ENCODE measurements at places on chromosomes 7 and 10.

GRCh38 chr10:93305122-93305521, 177.0 kb downstream of the MYOF start:
- DNase-seq = no peak

DNA sequence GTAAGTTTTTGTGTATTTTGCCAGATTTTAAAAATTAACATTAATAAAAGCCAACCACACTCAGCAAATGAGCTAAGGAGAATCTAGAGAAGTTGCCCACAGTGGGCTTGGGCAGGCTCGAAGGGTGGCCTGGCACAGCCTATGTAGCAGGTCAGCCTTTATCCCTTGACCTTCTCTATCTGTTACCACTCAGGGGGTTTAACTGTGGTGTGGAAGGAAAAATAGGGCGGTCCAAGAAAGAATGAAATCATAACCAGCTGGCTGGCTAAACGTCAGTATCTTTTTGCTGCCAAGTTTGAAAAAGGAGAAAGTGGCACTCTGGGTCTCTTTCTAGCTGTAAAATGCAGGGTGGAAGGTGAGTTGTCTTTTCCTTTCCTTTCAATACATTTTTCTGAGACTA, 130.3 kb upstream of the ASAH2 start:
- DNase-seq = no peak

- DNase-seq = peak; percentile 46
These were observed 870 bp downstream of the FZD1 start for GRCh38 chr7:91264924-91265681.

- DNase-seq = no peak
These were observed 6.1 kb downstream of the GET4 start for GRCh38 chr7:882336-883035.

DNA sequence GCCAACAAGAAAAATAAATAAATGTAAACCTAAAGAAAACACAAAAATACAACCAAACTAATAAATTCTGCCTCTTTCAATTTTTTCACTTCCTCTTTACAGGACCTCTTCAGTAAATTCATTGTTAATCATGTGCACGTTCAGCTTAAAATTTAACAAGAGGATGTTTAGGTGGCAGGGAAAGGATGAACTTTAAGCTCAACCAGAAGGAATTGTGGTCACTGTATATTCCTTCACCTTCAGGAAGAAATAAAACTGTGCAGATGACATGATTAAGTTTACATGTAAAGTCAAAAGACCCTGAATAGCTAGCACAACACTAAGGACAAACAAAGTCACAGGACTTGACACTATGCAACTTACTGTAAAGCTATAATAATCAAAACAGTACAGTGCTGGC, 33.0 kb downstream of the KIF5B start:
- no peak for DNase-seq

- DNase-seq = no peak
These were observed 14.5 kb downstream of the HIPK2 start for GRCh38 chr7:139763330-139763729.

GRCh38 chr10:37476285-37476684, 350.9 kb downstream of the ANKRD30A start:
- DNase-seq = no peak

DNA sequence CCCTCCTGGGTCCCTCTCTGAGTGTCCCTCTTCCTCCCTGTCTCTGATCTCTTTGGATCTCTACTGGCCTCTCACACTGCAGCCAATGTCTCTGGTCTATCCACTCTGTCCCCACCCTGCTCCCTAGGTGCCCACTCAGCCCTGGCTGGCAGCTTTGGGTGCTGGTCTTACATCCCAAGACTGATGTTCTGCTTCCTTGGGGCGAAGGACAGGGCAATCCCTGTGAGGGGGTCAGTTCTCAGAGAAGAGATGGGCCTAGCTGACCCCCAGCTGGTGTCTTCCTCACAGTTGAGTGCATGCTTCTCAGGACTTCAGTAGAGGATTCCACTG, 51.7 kb upstream of the CAMK2B start:
- DNase-seq = peak; percentile 4

DNA sequence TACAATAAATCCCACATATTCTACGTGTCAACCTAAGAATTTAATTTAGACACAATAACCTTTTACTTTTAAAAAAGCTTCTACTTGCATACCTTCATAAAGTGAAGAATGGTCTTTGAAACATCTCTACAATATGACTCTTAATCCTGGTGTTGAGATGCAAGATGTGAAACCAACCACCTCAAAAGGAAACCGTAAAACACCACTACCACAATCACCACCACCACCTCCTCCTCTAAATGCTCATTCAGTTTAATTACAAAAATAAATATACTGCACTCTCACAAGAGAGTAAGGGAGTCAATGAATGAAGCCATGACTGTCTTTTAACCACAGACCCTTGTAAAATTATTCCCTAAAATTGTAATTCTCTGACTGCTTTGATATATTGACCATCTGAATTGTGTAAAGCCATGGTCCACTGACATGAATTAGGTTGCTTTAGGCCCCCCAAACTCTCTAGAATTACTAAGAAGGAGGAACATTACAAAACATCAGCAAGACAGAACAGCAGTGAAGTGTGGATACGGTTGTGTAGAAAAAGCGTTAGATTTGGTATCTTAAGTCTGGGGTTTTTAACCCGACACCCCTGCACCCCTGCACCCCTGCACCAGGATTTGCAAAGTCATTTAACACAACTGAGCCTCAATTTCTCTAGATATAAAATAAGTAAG, 171.4 kb downstream of the SFMBT2 start:
- DNase-seq = no peak

- peak; percentile 49 for DNase-seq
These were observed 33.7 kb downstream of the NRBF2 start for GRCh38 chr10:63166742-63167258.

GRCh38 chr7:99326408-99326782, 697 bp downstream of the ARPC1A start:
- DNase-seq = no peak

DNA sequence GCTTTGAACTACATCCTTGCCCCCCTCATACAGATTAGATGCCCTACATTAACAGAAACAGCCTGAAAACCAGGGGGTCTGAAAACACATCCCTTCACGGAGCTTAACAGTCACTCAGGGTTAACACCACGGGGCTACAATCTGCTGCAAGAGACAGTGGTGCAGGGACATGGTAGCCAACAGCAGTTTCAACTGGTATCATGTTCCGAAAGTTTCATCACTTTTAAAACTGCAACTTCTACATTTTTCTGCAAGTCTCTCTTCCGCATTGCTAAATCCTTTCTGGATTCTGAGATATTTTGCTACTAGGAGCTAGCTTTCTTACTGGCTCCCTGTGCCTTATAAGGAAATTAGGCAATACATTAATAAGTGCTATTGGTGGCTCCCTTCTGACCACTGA, 92.6 kb downstream of the JAZF1 start:
- DNase-seq = no peak

DNA sequence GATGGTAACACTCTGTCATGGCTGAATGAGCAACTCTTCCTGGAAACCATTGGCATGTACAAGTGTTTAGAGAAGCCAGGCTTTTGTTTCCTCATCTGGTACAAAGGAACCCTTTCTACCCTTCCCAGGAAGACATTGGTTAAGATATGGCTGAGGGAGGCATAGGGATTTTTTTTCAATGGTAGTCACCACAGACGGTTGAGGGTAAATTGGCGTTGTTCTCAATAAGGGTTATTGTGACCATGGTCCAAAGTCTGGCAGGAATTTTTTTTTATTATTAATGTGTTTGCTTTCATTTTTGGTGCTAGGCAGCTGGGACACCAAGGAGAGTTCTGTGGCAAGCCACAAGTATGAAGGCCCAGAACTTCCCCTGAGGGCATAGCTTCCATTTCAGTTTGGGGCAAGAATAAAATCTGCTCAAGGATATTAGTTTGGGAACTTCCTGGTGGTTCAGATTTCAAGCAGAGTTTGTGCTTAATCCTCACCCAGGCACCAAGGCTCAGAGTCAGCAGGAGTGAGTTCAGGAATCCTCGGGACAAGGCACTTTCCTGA, at the start of gene PLEKHS1:
PLEKHS1 (plus strand) TSS at position 502 of the 552 bp plus-strand sequence. CDS start 3,596 bp downstream, outside the sequence.
- no peak for DNase-seq

- no peak for DNase-seq
These were observed 52.3 kb upstream of the ARMC3 start for GRCh38 chr10:22875581-22875980.

GRCh38 chr10:20271490-20271889, 455.3 kb downstream of the PLXDC2 start:
- DNase-seq = no peak

DNA sequence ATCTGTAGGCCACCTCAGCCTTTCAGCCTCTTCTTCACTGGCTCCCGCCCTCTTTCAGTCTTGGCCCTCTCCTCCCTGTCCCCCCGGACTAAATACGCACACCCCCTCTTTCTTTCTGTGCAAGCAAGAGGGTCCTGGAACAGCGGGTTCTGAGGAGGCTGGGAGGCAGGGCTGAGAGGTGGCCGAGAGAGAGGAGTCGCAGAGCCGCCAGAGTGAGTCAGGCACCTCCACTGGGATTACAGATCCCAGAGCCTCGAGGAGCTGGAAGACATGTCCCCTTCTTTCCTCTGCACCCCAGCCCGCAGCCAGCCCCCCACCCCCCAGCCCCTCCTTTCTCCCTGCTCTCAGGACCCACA, 182 bp downstream of the CCDC136 start:
- DNase-seq = no peak

DNA sequence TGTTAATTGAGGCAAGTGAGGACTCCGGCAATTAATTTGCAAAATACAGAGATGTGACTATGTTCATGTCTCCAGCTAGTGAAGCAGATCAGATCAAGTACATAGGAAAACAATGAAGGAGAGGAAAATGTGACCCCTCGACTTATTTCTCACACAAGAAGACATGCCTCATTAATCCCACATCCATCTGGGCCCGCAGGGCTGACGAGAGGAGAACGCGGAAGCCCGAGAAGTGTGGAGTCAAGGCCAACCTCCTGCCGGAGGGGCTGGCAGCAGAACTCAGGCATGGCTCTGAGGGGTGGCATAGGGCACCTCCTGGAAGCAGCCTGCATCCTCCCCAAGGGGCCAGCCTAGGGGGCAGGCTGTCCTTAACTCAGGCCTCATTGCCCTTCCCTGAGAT, 54.4 kb downstream of the ZNF503 start:
- DNase-seq = no peak

DNA sequence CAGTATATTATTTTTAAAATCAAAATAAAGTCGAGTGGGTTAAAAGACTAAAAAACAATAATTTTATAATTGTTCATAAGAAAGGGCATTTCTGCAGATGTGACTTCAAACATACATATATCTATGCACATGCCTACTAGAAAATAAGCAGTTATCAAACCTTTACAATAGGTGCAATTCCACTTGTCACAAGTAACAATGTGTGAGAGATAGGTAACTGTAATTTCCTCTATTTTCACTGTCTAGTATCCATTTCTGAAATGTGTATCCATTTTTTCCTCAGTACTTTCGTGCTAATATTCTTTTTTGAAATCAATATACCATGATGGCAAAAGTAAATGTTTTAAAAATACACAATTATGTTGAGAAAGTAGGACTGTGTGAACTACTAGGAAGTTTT, 96.9 kb upstream of the GNAI1 start:
- no peak for DNase-seq

- DNase-seq = peak; percentile 46
These were observed 426 bp downstream of the SYPL1 start for GRCh38 chr7:106111655-106112117.

DNA sequence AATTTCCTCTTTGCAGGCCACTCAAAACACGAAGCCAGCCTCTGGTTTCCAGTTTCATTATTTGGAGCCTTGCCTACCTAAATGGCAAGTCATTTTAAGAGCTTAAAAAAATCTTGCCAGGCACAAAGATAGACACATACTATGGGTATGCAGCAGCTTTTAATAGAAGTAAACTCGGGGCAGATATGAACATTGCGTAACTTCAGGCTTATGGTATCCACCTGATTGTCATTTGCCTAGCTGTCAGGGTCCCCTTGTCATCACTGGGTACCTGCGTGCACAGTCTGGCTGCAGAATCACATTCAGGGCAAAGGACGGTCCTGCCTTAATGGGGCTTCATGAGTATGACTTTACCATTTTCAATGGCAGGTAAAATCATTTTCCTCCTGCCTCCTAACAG, 466.1 kb upstream of the NRP1 start:
- no peak for DNase-seq

GRCh38 chr10:13972609-13973008, 358.1 kb downstream of the FRMD4A start:
- no peak for DNase-seq

GRCh38 chr10:77626266-77626935, 11.2 kb downstream of the KCNMA1 start:
- no peak for DNase-seq

- DNase-seq = no peak
These were observed 135.2 kb upstream of the UNC5B start for GRCh38 chr10:71077143-71077581.

DNA sequence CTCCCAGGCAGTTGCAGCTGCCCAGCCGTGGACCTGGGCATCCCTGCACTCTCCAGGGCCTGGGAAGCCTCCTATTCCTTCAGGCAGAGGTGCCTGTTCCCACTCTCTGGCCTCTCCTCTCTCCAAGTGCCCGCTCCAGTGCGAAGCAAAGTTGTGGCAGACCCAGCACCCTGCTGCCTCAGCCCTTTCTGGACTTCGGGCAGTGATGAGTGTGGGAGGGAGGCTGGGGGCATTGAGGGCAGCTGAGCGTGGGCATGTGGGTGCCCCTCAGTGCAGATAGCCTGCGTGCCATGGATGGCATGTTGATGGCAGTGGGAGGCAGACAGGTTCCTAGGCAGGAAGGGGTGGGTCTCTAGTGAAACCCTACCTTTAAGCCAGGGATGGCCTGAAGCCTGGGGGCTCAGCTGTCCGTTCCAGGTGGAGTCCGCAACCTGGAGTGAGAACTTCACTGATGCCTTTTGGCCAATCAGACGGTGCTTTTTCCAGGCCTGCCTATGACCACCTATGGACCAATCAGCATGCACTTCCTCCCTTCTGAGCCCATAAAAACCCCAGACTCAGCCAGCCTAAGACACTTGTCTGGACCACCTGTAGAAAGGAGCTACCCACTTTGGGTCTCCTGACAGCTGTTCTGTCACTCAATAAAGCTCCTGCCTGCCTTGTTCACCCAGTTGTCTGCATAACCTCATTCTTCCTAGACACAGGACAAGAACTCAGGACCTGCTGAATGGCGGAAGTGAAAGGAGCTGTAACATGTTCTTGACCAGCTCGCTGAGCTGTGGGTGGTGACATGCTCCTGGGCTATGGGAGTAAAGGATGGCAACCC, 26.1 kb downstream of the SVIL start:
- no peak for DNase-seq

- DNase-seq = no peak
These were observed 377.2 kb downstream of the PARD3 start for GRCh38 chr10:34437906-34438305.

- DNase-seq = no peak
These were observed 4.9 kb downstream of the CCDC6 start for GRCh38 chr10:59901470-59901869.

DNA sequence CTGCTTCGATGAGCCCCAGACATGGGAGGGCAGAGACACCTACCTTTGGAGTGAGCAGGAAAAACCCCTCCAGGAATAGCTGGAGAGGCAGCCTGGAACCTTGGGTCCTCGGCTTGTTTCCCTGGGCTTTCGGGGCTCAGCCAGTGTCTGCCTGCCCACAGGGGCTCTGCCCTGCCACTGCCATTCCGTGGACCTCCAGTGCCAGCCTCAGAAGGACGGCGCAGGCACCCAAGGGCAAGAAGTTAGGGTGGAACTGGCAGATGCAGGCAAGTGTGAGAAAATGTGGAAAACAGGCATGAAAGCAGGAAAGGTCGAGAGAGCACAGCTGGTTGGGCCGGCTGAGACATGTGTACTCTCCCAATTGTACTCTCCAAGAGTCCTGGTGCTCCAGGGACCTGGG, 281.5 kb downstream of the GRID1 start:
- DNase-seq = no peak
